CD4-positive, CD25-positive, alpha-beta regulatory T cell (primary cell): ENCODE measurements at places on chromosomes 7 and 10.
A peak's percentile ranks its signal among the peaks of the same experiment; 100 is the strongest.

DNA sequence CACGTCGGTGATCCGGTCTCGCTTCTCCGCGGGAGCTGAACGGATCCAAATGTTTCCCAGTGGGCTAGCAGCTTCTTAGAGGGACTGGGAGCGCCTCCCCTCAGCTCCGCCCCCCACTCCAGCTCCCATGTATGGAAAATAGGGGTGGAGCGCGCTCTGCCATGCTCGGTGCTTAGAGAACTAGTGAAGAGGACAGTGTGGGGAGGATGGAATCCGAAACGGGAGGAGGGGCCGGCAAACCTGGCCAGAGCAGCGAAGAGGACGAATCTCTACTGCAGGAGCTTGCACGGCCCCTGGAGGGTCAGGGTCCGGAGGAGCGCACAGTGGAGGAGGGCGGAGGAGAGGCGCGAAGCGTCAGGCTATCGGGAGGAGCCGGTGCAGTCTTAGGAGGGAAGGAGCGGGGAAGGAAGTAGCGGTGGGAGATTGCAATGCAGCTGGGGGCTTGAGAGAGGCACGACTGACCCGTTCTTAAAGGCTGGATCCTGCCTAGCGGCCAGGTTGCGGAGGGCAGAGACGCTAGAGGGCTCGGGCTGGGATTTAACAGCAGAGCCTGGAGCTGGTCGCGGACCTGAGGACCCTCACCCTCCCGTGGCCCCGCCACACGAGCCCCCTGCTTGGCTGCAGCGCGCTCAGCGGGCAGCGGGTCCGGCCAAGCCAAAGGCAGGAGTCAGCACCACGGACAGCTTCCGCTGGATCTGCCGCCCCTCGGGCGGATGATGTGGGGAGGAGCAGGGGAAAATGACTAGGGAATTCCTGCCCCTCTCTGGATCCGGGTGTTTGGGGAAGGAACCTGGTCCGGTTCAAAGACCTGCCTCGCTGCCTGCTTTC lies at the start of gene PRLHR:
TSS of gene PRLHR (minus strand) at position 51 of the 828 bp plus-strand sequence. CDS start 404 bp downstream, outside the sequence.
- no peak for DNase-seq

DNA sequence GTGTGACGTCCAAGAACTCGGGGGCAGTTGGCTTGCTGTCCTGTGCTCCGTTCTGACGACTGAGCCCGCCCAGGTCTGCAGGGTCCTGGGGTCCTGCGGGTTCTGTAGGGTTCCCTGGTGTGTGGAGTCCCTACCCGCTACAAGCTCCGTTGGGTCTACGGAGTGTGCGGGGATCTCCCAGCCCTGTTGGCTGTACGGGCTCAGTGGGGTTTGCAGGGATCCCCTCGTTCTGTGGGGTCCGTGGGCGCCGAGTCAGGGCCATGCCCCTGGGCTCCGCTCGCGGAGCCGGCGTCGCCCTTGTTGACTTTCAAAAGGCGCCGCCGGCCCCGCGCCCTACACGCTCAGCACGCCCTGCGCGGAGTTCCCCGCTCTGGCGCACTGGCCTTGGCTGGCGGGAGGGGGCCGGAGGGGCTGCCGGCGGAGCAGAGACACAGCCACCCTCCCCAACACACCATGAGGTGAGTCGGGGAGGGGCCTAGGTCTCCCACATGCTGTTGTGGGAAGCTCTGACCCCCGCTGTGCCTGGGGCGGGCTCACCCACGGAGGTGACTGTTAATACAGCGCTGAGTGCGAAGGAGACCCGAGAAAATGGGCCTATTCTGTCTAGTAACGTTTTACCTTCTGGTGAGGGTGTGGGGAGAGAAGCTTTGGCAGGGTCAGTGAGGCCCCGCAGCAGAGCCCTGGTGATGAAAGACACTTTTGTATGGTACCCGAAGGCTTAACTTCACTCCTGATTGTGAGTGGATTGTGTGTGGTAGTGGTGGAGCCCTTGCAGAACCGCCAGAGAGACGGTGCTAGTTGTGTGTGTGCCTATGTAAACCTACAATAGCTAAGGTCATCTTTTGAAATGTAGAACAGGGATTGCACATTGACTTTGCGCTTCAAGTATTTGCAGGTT lies 8.1 kb downstream of the TASOR2 start:
- DNase-seq, result peak; percentile 76

DNA sequence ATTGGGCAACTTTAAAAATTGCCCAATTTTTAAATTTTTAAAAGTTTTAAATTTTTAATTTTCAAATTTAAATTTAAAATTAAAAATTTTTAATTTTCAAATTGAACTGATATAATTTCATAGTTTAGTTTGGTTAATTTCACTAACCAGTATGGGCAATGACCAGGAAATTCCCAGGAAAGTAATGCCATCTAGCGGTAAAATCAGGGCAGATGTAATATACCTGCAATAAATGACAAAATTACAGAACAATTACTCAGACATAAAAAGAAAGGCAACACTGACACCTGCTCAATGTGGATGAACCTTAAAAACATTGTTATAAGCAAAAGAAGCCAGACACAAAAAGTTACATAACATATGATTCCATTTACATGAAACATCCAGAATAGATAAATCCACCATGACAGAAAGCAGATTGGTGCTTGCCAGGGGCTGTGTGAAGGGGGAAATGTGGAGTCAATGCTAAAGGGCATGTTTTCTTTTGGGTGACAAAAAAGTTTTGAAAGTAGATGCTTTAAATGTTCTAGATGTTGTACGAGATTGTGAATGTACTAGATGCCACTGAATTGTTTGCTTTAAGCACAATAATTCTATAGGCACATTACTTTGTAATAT lies 28.6 kb upstream of the SLC16A12 start:
- no peak for DNase-seq

DNA sequence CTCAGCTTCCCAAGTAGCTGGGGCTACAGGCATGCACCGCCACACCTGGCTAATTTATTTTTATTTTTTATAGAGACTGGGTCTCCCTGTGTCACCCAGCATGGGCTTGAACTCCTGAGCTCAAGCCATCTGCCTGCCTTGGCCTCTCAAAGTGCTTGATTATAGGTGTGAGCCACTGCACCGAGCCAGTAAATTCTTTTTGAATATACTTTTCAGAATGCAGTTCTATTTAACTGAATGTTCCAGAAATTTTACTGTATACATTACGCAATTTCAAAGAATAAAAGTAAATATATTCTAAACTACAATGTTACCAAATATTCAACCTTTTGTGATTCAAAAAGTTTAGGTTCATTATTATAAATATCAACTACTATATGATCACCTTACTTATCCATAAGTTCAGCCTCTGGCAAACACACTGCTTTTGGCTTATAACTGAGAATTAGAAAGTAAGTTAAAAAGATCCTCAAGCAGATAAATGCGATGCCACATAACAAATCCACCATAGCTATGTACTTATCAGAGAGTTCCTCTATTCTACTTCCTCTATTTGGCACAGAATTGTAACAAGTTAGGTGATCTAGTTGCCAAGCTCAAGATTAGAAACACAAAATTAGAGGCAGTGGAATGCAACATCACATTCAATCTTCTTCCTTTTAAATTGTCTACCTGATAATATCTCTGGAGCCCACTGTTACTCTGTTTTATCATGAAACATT lies 118.2 kb downstream of the ANK3 start:
- no peak for DNase-seq

DNA sequence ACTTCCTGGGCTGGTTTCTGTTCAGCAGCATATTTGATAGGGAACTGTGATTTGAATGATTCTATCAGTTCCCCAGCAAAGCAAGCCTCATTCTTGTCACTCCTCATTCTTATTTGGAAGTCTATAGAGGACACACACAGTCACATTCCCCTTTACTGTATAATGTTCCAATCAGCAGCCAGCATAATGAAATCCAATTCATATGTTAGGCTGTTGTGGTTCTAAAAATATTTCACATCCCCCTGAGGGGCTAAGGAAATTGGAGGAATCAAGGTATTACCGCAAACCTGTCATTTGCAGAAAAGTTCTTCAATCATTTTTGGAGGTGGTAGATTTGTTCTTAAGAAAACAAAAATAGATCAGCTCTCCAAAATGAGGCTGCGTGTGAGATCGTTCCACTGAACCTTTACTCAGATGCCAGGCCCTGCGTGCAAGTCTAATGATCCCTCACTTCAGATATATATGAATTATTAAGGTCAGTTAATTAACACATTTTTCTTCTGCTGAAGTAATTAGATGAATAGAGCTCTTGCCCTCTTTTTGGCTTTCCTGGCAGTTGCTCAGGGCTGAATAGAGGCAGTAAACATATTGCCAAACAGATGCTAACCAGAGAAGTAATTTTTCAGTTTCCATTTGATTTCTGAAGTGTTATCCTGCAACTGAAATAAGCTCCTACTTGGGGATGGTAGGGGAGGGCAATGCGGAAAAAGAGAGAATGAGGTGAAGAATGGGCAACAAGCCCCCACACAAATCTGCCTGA lies 31.8 kb downstream of the LSMEM1 start:
- no peak for DNase-seq
